Osteocyte (in vitro differentiated cells): ENCODE measurements at places on chromosomes 4 and X. TPM values are rescaled to one million over a fixed set of nuclear protein-coding genes. Genes with fewer than 3 reads are reported as not detected.

DNA sequence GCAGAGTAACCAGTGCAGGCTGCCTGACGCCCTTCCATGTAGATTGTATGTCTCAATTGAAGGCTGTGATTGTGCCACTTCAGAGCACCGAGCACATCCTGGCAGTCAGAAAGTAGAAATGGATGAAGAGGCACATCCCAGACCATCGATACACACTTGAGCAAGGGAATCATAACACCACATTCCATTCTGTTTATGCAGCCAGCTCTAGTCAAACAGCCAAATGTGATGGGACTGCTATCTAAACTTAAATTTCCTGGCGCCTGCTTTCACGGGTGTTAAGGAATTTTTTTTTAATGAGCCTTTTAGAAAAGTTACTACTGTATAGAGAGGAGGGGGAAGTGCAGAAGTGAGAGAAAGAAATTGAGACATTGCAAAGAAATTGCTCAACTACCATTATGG is 84.4 kb downstream of the PPARGC1A start:
- peak overlapping the region; percentile 79 for H3K27ac ChIP-seq
- no peaks in the 10 kb centered on the region for H3K27me3 ChIP-seq
- H3K4me1 ChIP-seq = peaks cover 17% of the 10 kb centered on the region
- DNase-seq = no peak

- no peak for DNase-seq
- no peak overlapping the region for H3K4me3 ChIP-seq
- H3K27me3 ChIP-seq = no peaks in the 10 kb centered on the region
- no peaks in the 10 kb centered on the region for H3K4me1 ChIP-seq
- no peak overlapping the region for H3K27ac ChIP-seq
- no peaks in the 10 kb centered on the region for H3K36me3 ChIP-seq
Measured at GRCh38 chrX:17459008-17459611, 84.1 kb downstream of the NHS start.

- no peak overlapping the region for H3K27ac ChIP-seq
- H3K27me3 ChIP-seq = no peaks in the 10 kb centered on the region
- H3K4me1 ChIP-seq = peaks cover 20% of the 10 kb centered on the region
- no peak overlapping the region for H3K4me3 ChIP-seq
Measured at GRCh38 chr4:3299122-3299975, 6.5 kb downstream of the RGS12 start.

DNA sequence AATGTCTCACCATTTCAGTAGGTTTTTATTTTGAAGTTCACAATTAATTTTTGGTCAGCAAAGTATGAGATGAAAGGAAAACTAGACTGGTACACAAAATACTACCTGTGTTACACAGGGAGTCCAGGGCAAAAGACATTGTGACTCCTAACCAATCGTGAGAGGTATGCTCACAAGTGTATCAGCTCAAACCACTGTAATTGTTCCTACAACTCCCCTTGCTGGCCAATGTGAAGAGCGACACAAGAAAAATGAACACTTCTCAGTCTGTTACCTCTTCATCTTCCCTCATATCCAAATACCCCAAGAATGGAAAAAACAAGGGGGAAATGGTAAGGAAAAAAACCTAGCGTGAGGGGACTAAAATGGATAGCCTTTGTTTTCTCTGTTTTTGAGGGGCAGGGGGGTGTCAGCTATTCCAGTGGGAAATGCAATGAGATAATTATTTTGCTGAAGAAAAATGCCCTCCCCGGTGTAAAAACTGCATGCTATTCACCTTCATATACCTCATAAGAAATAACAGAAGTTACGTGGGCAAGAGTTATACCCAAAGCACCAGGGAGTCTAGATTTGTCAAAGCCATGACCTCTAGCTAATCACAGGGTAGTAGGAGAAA is 30.6 kb upstream of the NSUN7 start:
- H3K27me3 ChIP-seq = peaks cover 41% of the 10 kb centered on the region
- no peaks in the 10 kb centered on the region for H3K36me3 ChIP-seq
- no peak overlapping the region for H3K27ac ChIP-seq
- DNase-seq = no peak

Gene RBM10
- 36.9 and 37.6 TPM in 2 replicates for total RNA-seq

Gene MAGEA9B
- total RNA-seq = not detected in 2 replicates

Gene IL9R
- total RNA-seq = not detected in 2 replicates
